COR-L47 (cell line): ENCODE measurements at places on chromosomes 12 and 14.
A peak's percentile ranks its signal among the peaks of the same experiment; 100 is the strongest.

GRCh38 chr12:66767536-66767935 lies 88.7 kb upstream of the GRIP1 start:
- DNase-seq: no peak

- no peak for DNase-seq
Observed at GRCh38 chr12:104529130-104529874, 72.6 kb downstream of the CHST11 start.

DNA sequence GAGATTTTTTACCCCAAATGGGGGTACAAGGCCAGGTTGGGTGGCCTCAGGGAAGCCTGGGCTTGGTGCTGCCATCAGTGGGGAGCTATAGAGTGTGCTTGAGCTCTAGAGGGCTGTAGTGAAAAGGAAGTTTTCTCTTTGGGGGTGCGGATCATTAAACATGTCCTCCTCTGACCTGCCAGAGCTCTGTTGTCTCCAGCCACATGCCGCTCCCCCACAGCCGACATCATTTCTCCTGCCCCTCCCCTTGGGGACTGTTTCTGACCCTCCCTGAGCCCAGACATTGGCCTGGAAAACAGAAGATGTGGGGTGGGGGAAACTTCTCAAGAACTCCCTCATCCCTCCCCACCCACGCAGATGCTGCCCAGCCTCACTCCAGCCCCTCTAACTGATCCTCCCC lies 25.3 kb downstream of the DTX1 start:
- no peak for DNase-seq

DNA sequence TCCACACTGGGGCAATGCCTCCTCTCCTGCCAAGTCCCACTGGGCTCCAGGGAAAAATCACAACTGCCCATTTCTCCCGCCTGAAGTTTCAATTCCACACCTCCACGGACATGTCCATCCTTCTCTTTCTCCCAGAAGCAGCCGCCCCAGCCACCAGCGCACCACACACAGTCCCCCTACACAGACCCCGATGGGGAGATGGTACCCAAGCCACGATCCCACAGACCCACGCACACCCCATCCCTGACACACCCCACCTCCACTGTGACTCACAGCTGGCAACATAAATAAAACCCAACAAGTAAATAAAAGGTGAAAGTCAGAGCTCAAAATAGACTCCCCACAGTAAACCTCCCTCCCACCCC lies 2.6 kb downstream of the MSI1 start:
- DNase-seq: no peak

GRCh38 chr12:124684971-124685688 lies 117.7 kb upstream of the NCOR2 start:
- DNase-seq: no peak

DNA sequence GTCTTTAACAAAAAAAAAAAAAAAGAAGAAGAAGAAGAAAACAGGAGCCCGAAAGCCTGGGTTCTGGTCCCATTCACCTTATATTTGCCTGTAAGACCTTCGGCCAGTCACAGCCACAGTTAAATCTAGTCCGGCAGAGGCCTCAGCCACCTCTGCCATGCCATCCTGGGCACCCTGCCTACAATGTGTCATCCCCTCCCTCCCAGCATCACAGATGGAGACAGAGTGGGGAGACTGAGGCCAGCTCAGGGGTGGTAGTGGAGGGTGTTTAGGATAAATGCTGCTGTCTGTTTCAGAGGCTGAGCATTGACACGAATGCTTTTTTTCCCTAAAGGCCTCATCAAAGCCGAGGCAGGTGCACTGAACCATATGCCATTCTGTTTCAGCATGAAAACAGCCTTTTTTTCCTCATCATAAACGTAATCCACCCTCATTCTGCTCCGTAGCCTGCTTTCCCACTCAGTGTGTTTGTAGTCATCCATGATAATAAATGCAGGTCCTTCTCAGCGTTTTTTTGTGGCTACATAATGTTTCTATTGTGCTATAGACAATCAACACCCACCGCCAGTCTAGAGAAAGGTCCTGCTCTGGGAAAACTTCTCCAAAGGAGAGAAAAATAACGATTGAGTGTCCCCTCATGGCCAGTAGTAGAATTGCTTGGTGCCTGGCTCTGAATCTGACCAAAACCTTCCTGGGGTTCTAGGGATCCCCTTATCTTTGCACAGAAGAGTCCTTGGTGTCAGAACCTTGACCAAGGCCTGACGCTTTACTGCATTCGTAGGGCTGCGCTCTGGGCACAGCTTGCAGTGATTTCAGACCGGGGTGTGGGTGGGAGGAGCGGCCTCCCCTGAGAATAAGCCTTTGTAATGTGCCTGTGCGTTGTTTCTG lies 41.1 kb upstream of the TSPAN9 start:
- DNase-seq: peak; percentile 2

DNA sequence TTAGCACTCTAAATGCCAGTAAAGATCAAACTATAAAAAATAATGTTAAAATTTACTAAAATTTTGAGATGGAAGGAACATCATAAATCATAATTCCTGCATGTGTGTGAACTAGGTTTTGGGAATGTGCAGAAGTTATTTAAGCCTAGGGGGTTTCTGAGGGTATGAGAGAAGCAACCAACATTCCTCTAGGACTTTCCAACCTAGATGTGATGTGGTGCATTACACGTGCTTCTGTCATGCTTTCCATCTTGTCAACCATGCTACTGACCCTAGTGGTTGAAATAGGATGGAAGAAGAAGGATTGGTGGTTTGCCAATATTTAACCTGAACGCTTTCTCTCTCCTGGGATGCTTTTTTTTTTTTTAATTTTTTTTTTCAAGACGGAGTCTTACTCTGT lies 209.3 kb downstream of the AEBP2 start:
- DNase-seq: no peak

DNA sequence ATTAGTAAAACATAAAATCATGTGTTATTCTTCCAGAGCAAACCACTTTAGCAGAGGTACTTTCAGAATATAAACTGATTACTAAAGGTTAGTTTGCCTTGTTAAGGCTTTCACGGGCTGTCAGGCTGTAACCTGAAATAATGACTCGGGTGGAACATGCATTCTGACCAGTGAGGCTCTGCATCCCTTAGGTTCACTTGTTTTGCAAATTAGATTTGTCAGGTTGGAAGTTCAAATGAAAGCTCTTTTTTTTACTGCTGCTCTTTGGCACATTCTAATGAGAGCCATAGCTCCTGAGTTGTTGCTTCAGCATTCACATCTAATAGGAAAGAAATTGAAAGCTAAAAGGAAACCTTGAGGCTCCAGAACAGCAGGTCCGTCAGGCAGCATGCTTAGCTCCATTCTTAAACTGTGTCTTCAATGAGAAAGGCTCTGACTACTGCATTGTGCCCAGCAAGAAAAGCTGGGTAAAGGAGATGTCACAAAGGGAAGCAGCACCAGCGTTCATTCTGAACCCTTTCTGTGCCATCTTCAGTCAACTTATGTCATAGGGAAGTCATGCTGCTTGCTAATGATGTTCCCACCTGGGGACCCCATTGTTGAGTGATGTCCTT lies 445.5 kb upstream of the FBXO33 start:
- no peak for DNase-seq

- DNase-seq: no peak
Observed at GRCh38 chr14:42715316-42715715, 1108.6 kb downstream of the LRFN5 start.

- no peak for DNase-seq
Observed at GRCh38 chr12:52579468-52580465, 6.1 kb upstream of the KRT74 start.

DNA sequence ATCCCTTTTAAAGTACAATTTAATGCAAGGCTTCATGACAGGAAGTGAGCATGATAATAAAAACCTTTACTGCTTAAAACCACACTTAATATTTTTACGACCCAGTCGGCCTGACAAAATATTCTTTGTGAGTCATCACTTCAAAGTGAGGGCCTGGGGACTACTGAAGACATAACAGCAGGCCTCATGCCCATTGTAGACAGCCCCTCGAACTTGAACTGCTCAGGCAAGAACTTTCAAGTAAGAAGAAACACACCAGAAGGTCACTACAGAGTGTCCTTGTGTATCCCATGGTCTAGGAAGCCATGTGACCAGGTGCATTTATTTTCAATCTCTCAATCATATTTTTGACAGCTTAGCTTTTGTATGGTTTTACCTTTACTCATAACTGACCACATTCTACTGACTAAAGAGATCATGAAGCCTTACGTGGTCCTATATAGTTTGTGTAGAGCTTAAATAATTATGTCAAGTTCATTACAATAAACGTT lies 61.4 kb upstream of the MANSC4 start:
- DNase-seq: no peak

DNA sequence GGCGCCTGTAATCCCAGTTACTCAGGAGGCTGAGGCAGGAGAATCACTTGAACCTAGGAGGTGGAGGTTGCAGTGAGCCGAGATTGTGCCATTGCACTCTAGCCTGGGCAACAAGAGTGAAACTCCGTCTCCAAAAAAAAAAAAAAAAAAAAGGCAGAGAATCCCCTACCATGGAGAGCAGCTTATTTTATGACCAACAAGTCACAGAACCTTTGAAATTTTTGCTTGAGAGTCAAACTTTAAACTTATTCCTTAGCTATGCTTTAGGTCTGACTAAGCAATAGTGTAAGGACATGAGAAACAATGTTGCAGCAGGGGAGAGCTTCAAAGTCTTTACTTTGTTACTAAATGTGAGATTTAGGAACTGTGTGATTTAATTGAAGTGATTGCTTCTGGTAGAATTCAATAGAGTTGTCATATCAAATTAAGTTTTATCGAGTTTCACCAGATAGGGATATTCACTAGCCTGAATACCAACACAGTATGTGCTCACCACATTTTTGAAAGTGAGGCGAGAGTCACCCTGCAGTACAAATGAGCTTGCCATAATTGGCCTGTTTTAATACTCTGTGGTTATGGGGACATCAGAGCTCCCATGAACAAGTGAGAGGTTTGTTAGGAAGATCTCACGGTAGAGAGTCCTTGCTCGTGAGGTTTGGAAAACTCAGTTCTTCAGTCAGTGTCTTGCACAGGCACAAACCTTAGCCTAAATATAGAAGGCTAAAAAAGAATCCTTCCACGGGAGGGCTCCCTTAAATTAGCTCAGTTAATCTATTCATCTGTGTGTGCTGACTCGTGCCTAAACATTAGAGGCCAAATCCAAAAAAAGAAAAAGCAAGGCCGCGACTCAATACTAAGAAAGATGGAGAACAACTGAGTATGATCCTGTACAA lies 108.6 kb downstream of the SAMD4A start:
- no peak for DNase-seq

GRCh38 chr14:80291101-80291500 lies 79.8 kb upstream of the DIO2 start:
- no peak for DNase-seq

- DNase-seq: peak; percentile 93
Observed at GRCh38 chr12:52029685-52030084, 21.6 kb upstream of the NR4A1 start.

GRCh38 chr12:90519285-90519684 lies 435.7 kb downstream of the CCER1 start:
- no peak for DNase-seq

- no peak for DNase-seq
Observed at GRCh38 chr14:91419044-91419397, 1.4 kb upstream of the CCDC88C start.

GRCh38 chr12:51836041-51836826 lies 12.3 kb downstream of the FIGNL2 start:
- no peak for DNase-seq

GRCh38 chr14:90651271-90651804 lies 164.9 kb downstream of the TTC7B start:
- DNase-seq: no peak

DNA sequence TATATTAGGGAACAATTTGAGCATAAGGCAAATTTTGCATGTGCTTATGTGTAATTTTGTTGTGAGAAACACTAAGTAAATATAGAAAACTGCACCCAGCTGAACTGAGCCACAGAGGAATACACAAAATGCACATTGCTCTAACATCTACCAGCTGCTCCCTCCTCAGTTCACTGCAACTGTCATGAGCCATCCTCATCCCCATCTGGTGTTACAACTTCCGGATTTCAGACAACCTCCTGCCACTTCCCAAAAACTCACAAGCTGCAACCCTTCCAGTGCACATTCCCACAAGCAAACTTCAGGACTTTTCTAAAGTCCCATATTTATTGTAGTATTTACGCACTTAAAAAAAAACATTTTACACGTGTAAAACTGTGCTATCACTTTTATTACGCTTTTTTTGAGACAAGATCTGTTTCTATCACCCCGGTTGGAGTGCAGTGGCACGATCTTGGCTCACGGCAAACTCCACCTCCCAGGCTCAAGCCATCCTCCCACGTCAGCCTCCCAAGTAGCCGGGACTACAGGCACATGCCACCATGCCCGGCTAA lies 169.1 kb upstream of the TBX3 start:
- DNase-seq: no peak

- DNase-seq: no peak
Observed at GRCh38 chr12:47400266-47400665, 305.6 kb downstream of the RPAP3 start.

DNA sequence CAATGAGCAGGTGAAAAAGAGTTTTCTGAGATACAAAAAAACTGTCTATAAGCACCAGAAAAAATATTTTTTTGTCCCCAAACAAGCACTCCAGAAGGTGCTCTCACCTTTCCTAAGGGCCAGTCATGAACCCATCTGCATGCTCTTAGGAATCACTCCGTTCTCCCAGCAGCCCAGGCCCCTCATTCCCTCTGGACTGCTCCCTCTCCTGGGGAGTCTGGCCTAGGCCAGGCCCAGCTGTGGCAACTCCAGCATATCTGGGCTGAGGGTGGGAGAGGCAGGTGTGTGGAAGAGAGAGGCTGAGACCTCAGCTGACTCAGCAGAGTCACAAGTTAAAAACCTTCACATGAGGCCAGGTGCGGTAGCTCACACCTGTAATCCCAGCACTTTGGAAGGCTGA lies 54.6 kb downstream of the TRAFD1 start:
- no peak for DNase-seq

DNA sequence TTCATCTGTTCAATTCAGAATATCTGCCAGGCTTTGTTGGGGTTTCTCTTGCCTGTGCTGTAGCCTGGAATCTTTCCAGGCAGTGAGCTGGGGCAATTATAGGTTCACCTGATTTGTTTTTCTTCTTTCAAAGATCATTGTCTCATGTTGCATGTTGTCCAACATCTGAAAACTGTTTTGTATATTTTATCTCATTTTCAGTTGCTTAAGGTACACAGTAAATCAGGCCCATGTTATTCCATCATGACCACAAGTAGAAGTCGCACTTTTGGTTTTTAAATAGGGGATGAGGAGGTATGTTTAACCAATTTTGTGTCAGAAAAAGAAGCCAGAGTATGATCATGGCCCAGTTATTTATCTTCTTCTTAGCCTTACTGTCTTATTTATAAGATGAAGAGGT lies 24.9 kb upstream of the FUT8 start:
- peak; percentile 16 for DNase-seq

DNA sequence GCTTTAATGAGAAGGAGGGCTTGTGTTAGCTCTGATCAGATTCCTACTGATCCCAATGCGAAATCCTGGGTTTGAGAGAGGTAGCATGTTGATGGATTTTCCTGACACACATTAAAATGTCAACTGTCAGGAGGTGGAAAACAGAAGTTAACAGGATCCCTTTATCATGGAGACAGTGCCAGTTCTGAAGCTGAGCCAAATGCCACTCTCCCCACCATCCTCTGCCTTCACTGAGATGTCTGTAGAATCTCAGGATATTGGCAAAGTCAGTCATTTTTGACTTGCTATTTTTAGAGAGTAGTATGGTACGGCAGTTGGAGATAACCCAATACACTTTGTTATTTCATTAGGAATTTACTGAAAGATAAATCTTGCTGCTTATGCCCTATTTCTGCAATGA lies 1816.2 kb upstream of the FLRT2 start:
- DNase-seq: no peak

GRCh38 chr12:65232476-65233077 lies 45.9 kb upstream of the MSRB3 start:
- DNase-seq: no peak
